ENCODE measurements at places on chromosomes 11 and 22.

GRCh38 chr11:83557653-83558052, 271.5 kb upstream of the CCDC90B start:
- DNase-seq: no peak

GRCh38 chr11:75267171-75267970, 26.8 kb downstream of the TPBGL start:
- DNase-seq: no peak

GRCh38 chr22:31977141-31977841, 33.0 kb downstream of the YWHAH start:
- peak; percentile 56 for DNase-seq

GRCh38 chr22:20312396-20313191, 7.3 kb downstream of the DGCR6L start:
- DNase-seq: no peak

- no peak for DNase-seq
Observed at GRCh38 chr22:27241430-27242321, 559.9 kb downstream of the MN1 start.

DNA sequence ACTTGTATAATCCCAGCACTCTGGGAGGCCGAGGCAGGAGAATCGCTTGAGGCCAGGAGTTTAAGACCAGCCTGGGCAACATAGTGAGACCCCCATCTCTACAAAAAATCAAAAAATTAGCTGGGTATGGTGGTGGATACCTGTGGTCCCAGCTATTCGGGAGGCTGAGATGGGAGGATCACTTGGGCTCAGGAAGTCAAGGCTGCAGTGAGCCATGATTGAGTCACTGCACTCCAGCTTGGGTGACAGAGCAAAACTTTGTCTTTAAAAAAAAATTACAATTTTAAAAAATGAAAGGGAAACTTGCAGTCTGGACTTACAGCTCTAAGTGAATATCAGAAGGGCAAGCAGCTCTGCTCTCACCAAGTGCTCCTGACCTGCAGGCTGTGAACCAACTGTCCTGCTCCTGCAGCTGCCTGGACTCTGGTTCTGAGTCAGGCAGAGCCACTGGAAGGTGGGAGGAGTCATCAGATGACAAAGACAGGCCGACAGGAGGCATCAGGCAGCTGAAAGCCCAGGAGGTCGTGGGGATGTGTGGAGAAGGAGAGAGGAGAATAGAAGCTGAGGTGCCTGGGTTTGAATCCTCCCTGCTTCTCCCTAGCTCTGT, 9.6 kb downstream of the SMTNL1 start:
- DNase-seq: no peak

GRCh38 chr11:819943-820649, 1.4 kb downstream of the PNPLA2 start:
- DNase-seq: no peak

DNA sequence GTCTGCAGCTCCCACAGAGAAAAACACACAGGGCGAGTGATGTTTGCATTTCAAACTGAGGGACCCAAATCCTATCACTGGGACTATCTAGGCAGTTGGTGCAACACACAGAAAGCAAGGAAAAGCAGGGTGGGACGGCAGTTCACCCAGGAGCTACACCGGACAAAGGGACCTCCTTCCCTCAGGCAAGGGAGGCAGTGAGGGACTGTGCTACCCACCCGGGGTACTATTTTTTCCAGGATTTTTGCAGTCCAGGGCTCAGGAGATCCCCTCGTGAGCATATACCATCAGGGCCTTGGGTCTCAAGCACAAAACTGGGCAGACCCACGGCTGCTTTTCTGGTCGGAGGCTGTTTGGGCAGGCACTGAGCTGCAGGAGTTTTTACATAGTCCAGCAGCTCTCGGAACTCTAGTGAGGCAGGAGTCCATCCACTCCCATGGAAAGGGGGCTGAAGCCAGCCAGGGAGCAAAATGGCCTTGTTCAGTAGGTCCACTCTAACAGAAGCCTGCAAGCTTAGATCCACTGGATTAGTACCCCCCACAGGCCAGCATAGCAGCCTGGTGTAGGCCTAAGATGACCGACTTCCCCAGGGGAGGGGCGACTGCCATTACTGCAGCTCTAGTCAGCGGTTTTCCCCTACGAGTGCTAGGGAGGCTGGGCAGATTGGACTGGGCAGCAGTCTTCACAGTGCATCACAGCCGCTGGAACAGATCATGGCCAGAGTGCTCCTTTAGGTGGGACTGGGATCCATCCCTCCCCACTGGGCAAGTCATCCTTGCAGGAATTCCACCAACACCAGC, 28.2 kb downstream of the CARD18 start:
- DNase-seq: no peak

DNA sequence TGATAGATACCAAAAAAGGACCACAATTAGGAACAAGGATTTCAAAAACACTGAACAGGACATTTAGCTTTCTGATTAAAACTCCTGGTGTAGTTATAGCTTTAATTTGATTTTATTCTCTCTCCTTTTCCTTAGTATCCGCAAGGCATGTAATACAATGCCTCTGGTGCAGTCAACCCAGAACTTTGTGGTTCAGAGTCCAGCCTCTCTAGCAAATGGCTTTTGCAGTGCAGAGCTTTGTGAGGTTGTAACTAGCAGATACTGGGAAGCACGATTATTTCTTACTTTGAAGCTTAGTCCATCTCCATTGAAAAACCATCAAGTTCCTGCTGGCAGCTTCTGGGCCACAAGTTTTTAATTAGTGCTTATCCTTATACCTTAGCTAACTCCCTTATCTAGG, 79.8 kb downstream of the GRIA4 start:
- DNase-seq: no peak

GRCh38 chr11:58650496-58650895, 28.0 kb downstream of the CNTF start:
- no peak for DNase-seq

DNA sequence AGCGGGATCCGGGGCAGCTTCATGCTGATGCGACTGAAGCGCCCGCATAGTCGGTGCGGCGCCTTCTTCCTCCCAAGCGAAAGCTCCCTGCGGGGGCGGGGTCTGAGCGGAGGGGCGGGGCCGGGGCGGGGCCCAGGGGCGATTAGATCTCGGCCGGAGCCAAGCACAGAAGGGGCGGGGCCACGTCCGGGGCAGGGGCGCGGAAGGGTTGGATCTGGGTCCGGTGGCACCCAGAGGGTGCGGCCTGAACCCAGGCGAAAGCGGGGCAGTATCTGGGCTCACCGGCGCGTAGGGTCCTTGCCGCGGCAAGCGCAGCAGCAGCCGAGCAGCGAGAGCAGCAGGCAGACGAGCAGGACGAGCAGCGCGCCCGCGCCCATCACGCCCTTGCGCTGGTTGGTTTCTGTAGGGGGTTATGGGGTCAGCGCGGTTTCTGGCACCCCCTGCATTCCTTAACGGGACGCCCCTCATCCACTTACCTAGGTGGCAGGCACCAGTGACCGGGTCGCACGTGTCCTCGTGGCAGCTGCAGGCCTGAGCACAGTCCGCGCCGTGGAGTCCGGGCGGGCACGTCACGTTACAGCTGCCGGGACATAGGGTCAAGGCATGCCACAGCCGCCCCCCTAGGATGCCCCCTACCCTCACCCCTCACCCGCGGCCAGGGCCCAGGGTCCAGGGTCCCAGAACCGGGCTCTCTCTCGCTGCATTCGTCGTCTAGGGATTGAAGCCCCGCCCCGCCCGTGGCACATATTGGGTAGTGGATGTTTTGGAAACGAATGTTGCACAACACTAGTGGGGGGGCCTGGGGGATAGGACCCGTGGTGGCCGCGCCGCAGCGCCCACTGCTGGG, 8.1 kb downstream of the SCARF2 start:
- DNase-seq: no peak

GRCh38 chr11:45051621-45052020, 94.8 kb upstream of the PRDM11 start:
- no peak for DNase-seq
